ENCODE measurements at places on chromosomes 5 and 9.
A peak's percentile ranks its signal among the peaks of the same experiment; 100 is the strongest.

GRCh38 chr5:139845846-139846681 is 50.5 kb downstream of the PSD2 start:
- no peak for DNase-seq

- no peak for DNase-seq
These were observed 1630.1 kb upstream of the C9orf72 start for GRCh38 chr9:29203244-29203930.

DNA sequence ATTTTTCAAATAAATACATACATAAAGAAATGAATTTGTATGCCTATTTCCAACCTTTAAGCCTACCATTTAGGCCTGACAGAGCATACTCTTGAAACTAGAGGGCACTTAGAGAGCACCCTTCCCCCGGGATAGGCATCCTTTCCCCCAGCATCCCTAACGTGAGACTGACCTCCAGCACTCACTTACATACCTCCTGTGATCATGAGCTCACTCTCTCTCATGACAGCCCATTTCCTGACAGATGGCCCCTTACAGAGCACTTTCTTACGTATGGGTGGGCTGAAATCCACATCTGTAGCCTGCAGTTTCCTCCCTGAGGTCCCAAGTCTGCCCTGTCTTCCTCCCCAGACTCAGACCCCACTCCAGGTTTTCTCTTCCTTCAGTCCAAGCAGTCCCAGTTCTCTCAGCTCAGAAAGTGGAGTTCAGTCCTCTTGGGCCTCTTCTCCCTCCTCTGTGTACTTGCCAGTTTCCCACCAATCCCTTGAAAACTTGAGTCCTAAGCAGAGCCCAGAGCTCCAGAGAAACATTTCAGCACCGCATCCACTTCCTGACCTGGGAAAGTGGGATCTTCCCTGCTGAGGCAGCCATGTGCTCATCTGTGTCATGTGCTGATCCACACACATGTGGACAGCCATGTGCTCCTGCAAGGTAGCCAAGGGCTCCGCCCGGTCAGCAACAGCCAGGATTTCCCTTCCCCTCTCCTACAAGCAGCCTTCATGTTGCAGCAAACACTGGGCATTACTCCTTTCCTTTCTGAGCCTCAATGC is 2.2 kb upstream of the CDX1 start:
- no peak for DNase-seq

DNA sequence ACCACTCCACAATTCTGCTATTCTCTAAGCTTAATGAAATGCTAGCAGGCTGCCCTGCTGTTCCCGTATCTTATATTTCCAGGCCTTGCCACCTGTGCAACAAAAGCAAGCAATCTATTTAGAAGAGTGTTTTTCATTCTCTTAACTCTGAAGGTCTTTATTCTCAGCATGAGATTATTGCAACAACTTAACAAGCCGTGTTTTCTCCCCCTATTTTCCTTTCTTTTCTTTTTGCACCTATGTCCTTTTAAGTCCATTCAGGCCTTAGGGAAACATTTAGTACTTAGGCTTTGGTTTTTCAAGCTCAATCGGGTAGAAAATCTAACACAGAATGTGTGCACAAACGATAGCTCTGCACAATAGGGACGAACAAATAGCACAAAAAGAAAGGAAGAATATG is 89.6 kb upstream of the DMRTA1 start:
- no peak for DNase-seq

- no peak for DNase-seq
These were observed 177.9 kb downstream of the C9orf152 start for GRCh38 chr9:110029956-110030480.

- peak; percentile 74 for DNase-seq
These were observed 17.3 kb upstream of the ODF2 start for GRCh38 chr9:128438343-128439109.

DNA sequence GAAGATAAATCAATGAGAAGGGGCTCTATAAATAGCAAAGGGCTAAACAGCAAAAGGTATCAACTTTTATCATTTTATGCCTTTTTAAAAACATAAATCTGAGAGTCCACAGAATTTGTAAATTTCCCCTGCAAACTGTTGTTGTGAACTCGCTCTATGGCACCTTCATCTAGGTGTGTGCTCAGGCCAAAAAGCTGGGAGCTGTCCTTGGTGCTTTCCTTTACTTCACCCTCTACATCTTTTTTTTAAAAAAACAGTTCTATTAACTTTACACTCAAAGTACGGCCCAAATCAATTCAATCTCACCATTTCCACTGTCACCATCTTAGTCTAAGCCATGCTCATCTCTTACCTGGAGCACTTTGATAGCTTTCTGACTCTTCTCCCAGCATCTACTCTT is 108.2 kb upstream of the GPR151 start:
- DNase-seq = no peak

- no peak for DNase-seq
These were observed 439.3 kb downstream of the DTWD2 start for GRCh38 chr5:118548761-118549720.

DNA sequence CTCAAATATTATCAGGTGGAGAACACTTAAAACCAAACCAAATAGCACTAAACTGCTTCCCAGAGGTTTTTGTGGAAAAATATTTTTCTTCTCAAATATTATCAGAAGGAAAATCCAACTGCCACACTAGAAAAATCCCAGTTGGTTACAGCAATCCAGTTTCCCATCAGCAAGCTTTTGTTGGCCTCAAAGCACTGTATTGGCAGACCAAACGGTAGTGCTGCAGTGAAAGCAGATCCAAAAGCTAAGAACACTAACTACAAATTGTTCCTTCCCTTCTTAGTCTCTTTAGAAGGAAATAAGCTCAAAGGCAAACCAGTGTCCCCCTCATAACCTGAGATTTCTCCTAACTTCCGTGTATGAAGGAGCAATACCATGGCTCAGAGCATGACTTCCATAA is 105.3 kb downstream of the TRIM36 start:
- DNase-seq = no peak

DNA sequence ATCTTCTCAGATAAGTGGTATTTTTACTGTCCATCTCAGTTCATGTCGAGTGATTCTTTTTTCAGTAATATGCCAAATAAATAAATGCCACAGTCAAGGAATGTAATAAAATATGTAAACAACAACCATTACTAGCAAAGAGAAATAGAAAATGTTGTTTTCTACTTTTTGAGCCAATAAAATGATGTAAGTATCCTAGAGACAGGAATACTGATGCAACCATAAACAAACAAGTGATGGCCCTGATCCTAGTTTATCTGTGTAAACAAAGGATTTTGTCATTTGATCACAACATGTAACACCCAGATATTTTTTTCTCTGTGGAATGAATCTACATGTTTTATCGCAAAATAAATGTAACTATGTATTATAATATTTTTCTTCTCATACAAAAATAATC is 1852.8 kb downstream of the EFNA5 start:
- no peak for DNase-seq

- DNase-seq = no peak
These were observed 15.8 kb upstream of the KIF4B start for GRCh38 chr5:154997746-154998145.

GRCh38 chr5:164335837-164336236 is 830.4 kb downstream of the MAT2B start:
- DNase-seq = no peak

GRCh38 chr5:103041071-103041676 is 78.8 kb downstream of the GIN1 start:
- no peak for DNase-seq

DNA sequence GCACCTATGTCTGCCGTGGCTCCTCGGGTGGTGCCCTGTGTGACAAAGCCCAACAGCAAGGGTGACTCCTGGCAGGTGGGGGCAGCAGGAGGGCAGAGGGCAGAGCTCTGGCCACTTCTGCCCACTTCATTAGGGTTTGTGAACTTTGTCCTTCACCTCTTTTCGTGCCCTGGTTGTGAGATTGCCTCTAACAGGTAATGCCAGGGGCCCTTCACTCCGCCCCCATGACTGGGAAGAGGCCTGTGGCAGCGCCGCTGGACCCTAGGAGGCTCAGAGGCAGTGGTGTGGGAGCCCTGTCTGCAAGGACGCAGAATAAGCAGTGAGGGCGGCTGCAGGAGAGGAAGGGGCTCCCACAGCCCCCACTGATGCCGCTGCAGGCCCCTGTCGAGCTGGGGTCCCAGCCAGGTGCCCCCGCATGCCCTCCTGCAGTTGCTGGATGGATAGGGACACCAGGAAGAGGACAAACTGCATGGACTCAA is 108.7 kb upstream of the LMX1B start:
- no peak for DNase-seq

GRCh38 chr5:107950776-107951175 is 280.0 kb upstream of the EFNA5 start:
- no peak for DNase-seq

GRCh38 chr5:176682016-176682531 is 34.8 kb downstream of the TSPAN17 start:
- DNase-seq = no peak

DNA sequence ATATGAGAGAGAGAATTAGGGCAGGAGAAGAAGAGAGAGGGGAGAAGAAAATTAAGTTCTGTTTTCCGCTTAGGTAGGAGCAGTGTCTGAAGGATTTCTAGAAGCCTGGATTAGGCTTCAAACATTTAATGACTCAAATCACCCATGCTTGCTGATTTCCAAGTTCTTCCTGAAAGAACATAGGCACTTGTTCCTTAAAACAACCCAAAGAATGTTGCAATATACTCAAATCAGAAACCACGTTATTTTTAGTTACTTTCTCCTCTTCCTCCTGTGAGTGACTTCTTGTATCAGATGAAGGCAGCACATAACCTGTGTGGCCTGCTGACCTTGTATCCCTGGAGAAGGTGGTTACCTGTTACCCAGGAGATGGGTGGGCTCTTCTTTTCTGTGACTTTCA is 351.5 kb upstream of the KLF4 start:
- DNase-seq = no peak

DNA sequence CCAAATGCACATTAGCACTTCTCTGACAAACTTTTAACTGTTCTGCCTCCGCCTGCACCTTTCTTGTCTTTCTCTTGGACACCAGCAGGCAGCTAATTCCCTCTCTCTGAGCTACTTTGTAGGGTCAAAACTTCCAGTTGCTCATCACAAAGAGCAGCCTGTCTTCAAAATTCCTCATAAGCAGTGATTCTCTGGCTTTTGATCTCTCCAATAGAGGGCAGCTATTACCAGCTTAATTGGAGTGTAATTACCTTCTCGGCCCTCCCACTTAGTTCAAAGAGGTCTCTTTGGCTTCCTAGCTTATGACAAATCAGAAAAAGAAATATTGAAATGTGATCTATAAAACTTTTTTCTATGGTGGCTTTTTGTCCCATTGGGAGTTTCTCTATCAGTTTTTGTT is 43.6 kb upstream of the RAD23B start:
- no peak for DNase-seq

DNA sequence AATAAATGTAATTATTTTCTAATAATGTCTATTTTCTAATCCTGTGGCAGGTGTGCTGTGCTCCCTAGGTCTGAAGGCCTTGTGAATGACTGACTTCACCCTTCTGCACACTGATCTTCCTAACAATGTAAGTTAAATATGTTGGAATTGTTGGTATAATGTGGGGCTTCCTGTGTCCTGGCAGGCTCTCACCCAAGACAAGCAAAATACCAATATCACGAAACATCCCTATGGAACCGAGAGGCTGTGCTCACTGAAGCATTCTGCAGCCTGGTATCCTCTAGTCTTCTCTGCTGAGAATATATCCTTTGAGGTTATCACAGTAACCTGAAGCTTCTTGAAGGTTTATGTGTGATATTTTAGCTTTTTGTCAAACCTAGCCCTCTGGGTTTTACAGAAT is 159.4 kb downstream of the GABRB2 start:
- DNase-seq = no peak

DNA sequence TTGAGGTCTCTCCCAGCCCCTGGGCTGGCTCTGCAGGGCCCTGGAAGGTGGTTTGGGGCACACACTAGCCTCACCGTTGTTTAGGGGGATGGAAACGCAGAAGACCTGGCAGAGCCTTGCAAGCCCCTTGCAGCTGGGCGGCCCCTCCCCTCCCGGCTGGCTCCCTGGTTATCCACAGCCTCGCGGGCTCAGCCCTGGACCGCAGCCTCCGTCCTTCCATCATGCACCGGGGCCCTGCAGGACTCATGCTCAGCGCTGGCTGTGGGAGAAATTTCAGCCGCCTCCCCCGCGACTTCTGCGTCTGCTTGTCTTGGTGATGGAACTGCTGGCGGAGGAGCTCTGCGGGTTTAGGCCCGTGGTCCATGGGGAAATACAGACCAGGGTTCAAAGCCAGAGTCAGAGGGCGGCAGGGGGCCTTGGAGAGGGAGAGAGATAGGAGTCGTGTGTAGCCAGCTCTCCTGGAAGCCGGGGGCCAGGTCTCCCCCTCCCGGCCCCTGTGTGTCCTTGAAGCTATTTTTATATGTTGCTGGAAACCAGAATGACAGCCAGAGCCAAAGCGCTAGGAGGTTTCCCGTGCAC is 75.8 kb upstream of the IER5L start:
- DNase-seq = no peak

- no peak for DNase-seq
These were observed 92.0 kb downstream of the TMEM232 start for GRCh38 chr5:110634475-110634874.

- no peak for DNase-seq
These were observed 47.3 kb downstream of the WNK2 start for GRCh38 chr9:93231121-93231694.

DNA sequence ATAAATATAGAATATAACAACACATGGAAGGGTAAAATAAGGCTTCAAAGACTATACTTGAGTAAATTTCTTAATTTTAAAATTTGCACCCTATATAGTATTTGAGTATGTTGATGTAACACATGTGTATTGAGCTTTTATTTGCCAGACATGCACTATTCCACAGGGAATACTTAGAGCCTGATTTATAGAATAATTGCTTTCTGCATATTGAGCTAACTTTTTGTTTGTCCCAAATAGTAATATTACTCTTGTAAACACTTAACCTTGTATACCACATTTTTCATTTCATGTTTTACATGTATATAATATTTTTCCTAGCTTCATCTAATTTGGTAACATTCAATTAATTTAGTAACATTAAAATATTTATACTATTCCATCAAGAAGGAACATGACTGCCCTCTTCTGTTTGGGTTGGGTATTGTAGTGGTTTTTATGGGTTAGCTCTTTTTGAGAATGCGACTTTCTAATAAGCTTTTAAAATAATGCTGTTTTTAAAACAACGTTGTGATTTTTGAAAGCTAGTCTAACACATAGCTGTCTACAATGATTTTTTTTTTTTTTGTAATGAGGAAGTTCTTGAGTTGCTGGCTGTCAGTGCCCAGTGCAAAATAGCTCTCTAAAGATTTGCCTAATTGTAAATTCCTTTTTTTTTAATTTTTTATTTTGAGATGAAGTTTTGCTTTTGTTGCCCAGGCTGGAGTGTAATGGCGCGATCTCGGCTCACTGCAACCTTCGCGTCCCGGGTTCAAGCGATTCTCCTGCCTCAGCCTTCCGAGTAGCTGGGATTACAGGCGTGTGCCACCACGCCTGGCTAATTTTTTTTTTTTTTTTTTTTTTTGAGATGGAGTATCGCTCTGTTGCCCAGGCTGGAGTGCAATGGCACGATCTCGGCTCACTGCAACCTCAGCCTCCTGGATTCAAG is 4.8 kb downstream of the SUB1 start:
- DNase-seq = no peak

DNA sequence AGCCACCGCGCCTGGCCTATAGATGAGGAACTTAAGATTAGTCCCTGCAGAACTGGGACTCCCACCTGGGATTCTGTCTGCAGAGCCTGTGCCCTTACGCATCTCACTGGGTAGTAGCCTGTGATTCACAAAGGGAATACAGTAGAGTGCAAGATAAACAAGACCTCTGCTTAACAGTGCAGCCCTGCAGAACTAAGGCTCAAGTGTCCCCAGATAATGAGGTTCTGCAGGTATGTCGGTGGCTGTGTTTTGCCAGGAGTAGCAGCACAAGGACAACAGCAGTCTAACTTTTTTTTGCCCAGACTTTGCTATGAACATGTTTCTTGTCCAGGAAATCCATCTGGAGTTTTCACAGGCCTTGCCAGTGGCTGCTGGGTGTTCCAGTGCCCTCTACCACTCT is 59.7 kb downstream of the DCP2 start:
- DNase-seq = no peak

All from stimulated activated CD4-positive, alpha-beta T cell treated with anti-CD3 and anti-CD28 coated beads, TNF-alpha, amount 100 ng/mL, for 4 hours (primary cell).